Effector CD8-positive, alpha-beta T cell (primary cell): ENCODE measurements at places on chromosomes 5 and 9.

- no peak for DNase-seq
Measured at GRCh38 chr5:141793881-141794280, 84.3 kb downstream of the PCDH1 start.

DNA sequence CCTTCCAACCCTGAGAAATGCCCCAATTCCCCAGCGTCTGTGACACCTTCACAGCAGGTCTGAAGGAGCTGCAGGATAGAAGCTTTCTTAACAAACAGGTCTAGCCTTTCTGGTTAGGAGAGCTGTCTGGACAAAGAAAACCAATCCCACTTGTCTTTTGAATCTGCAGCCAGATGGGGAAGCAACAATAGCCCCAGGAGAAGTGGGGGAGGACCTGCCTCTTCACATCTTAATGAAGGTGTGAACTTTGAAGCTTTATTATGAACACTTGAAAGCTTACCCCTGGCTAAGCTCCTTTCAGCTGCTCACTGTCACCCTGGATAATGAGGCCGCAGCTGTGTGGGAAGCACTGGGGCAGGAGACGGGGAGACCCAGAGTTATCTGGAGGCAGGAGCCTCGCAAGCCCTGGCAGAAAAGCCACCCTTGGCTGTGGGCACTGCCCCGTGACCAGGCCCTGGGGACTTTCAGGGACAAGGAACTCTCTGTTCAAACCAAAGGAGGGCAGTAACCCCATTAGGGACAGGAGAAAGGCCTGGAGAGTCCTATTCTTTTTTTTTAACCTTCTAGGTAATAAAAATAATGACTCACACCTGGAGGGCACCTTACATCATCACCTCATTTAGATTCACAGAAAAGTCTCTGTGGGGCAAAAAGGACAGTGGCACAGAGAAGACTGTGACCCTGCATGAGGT lies 151.8 kb upstream of the RAD23B start:
- no peak for DNase-seq

DNA sequence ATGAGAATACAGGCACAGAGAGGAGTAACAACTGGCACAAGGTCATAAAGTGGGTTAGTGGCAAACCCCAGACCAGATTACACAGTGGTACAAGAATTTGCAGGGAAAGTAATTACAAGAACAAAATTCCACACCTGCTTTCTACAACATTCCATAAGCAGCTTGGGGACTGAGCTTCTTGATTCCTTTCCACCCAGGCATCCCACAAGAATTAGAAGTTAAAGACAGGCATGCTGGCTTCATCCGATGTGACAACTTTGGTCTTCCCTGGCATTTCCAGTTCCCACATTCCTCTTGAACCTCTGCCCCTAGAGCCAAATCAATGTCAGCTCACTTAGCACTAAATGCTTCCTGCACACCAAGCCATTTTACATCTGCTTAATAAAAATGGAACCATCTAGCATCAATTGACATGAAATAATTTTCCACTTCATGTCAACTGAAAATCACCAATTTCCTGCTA lies 435.8 kb upstream of the PAPPA start:
- no peak for DNase-seq

GRCh38 chr5:167664222-167664804 lies 627.1 kb upstream of the WWC1 start:
- DNase-seq = no peak

DNA sequence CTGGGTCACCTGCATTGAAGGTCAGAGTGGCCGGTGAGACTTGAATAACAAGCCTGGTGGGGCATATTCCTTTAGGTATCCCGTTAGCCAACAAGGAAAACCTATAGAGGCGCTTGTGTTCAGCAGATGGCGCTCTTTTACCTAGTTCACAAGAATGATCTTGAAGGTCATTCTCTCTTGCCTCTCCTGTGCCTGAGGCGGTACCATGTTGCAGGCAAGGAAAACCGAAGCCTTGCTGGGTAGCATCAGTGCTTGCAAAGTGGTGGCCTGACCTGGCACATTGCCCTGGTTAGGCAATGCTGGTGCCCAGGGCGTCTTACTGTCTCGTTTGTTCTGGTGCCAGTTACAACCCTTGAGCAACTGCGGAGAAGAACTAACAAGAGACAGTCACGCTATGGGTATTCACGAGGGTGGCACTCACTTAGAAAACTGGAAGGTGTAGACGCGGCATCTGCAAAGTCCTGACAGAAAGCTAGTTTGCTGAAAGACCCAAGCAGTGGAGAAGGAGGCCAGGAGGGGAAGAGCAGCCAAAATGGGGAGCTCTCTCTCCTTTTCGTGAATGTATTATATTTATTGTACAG lies 56.7 kb downstream of the AOPEP start:
- peak; percentile 3 for DNase-seq

DNA sequence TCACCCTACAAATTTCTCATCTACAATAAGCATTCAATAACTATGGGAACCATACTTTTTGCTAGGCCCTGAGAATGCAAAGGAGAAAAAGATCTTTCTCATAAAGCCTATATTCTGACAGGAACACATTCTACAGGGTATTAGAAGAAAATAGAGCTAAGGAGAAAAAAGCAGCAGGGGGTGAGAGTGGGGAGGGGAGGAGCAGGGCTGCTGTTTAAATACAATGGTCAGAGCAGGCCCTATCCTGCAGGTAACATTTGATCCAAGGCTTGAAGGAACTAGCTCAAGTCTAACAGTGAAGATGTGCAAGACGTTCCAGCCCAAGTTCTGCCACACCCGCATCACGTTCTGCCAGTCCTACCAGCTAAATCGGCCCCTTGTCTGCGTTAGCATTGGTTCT lies 89.7 kb downstream of the ELAVL2 start:
- no peak for DNase-seq

DNA sequence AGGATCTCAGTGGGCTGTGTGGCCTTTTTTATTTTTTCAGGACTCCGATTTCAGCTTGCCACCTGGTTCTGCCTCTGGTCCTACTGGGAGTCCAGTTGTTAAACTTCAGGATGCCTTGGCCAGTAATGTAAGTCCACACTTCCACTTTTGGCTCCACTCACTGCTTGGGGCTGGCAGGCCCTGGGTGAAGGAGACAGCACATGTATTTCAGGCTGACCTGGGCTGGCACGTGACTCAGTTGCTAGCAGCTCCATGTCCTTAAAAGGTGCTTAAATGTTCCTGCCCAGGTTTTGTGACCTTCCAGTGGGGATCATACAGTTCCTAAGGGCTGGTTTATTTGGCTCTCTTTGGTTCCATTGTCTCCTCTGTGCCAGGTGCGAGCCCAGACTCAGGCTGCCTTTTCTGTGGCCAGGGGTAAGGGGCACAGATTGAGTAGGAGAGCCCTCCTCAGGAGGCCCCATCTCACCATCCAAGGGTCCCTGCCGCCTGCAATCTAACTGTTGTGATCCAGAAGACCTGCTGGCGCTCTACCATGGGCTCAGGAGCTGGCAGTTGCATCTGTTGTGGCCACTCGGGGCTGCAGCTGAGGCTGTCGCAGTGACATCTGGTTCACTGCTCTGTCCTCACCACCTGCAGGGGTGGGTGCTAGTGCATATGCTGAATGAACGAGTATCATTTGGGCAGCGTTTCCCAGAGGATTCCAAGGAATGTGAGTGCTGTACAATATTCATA lies 19.2 kb upstream of the POMT1 start:
- no peak for DNase-seq

DNA sequence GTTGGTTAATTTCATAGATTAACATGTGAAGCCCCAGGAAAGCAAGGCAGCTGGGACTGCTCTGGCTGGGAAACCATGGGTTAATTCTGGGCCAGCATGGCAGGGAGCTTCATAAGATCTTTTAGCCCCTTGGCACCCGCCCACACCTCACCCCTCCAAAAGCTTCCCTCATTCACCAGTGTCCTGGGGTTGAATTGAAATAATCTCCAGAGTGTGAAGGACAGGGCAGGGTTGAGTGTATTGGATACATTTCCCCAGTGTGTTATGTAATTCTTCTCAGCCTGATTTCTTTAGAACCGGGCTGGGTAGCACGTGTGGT lies 19.4 kb downstream of the WNT8A start:
- no peak for DNase-seq

DNA sequence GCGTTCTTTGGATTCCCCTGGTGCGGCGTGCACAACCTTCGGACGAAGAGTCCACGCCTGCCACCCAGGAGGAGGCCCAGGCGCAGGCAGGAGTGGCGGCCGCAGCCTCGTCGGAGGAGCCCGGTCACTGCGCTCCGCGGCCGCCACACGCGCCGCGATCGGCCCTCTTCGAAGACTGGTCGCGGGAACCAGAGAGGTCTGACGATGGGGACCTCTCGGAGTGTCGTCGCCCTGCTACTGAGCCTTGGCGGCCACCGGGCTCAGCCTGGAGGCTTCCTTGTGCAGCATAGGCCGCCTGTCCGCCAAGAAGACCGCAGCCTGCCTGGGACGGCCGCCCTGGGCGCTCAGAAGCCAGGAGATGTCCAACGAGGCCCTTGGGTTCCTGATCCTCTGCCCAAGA lies 112.5 kb upstream of the SELENOP start:
- DNase-seq = no peak

DNA sequence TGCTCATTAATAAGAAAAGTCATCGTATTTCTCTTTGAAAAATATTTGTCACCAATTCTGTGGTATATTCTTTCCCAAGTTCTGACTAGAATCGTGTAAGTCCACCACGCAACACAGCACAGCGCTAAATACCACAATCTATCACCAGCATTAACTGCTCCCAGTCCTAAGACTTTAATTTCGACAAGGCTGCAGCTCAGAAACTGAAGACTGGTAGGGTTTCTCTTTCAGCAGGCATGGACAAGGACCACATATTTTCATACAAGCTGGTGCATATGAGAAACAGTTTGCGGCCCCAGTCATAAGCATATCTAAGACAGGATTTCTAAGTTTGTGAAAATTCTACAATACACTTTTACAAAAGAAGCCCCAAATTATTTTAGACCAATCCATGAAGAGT lies 24.1 kb downstream of the BNC2 start:
- no peak for DNase-seq

GRCh38 chr5:154498591-154498990 lies 20.6 kb upstream of the HAND1 start:
- no peak for DNase-seq

- DNase-seq = no peak
Measured at GRCh38 chr5:63008195-63008594, 429.6 kb downstream of the LRRC70 start.

GRCh38 chr9:100285080-100285479 lies 67.7 kb downstream of the TEX10 start:
- DNase-seq = no peak

GRCh38 chr5:1815881-1816292 lies 14.7 kb downstream of the NDUFS6 start:
- no peak for DNase-seq

- DNase-seq = no peak
Measured at GRCh38 chr5:138506370-138507306, 36.4 kb downstream of the ETF1 start.

GRCh38 chr5:133356984-133357421 lies 255.3 kb downstream of the FSTL4 start:
- no peak for DNase-seq

DNA sequence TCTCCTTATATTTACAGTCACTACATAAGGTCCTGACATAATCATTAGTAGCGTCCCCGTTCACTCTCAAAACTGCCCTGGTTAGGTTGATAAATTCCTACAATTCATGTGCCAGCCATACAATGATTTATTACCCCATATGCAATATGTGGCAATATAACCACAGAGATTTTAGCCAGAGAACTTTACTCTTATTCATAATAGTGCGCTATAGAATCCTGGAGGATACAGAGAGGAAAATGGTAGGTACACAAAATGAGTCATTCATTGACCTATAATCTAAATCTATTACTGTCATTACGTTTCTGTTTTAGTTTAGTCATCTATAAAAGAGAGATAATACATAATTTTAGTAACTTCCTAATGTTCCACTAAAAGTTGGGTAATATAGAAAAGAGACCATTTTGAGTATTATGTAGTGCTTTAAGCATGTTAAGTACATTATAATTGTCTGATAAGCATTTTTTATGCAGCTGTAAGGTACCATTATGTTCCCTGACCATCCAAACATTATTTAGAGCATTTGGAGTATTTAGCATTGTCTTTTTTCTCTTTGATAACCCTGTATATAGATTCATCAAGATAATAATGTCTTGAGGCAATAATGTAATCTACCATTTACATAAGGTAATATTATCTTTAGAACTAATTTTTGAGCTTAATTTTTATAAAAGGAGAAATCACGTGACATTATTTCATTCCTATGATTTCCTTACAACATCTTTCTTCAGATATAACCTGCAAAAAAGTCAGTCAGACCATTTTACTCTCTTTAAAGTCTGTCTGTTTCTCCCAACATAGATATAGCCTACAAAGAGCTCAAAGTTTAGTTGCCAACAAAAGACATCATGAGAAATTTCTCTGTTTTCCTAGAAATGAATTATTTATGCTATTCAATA lies 655.5 kb upstream of the ZNF608 start:
- DNase-seq = no peak

DNA sequence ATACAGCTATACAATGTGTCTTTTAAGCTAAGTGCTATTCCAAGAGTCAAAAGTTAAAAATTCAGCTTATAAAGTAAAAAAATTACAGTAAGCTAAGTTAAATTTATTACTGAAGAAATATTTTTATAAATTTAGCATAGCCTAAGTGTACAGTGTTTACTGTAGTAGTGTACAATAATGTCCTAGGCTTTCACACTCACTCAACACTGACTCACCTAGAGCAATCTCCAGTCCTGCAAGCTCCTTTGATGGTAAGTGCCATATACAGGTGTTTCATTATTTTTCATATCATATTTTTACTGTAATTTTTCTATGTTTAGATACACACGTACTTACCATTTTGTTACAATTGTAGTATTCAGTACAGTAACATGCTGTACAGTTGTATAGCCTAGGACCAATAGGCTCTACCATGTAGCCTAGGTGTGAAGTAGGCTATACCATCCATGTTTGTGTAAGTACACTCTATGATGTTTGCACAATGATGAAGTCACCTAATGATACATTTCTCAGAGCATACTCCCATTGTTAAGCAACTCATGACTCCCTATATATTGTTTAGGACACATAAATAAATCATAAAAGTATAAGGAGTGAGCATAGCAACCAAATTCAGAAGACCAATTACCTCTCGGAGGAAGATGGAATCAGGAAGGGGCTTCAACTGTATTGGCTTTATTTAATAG lies 165.1 kb upstream of the SLC30A5 start:
- no peak for DNase-seq

GRCh38 chr5:95347506-95348120 lies 43.6 kb upstream of the FAM81B start:
- DNase-seq = no peak

DNA sequence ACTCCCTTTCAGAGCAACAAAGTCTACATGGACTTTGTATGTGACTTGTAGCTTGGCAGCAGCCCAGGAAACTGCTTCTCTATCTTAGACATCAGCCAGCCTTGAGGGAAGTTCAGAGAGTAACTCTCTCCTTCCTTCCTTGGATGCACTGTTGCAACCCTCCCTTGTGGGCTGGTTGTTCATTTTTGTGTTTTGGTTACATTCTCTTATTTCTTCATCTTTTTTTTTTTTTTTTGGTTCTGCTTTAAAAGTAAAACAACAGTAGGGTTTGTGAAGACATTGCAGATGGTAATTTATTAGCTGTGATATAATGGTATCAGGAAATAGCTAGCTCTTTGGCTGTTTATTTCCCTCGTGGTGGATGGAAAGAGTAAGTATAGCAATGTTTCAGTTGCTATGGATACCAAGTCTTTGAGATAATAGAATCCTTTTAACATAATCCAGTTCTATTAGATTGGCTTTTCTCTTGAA lies 97.9 kb upstream of the MAMDC2 start:
- DNase-seq = no peak

GRCh38 chr5:169389318-169389717 lies 88.4 kb upstream of the SLIT3 start:
- DNase-seq = no peak

GRCh38 chr5:124059200-124059599 lies 547.2 kb downstream of the CSNK1G3 start:
- no peak for DNase-seq
